Natural killer cell (primary cell): ENCODE measurements at places on chromosomes 13 and 19. TPM values are rescaled to one million over a fixed set of nuclear protein-coding genes. Genes with fewer than 3 reads are reported as not detected.

The MEF2B gene
- 5.6 TPM for total RNA-seq

GRCh38 chr19:55116859-55117662, at the start of gene PPP1R12C:
Gene PPP1R12C, minus strand, starts transcription at chr19:55117637. Its CDS starts 94 bp downstream, at chr19:55117543.
- DNase-seq: no peak

DNA sequence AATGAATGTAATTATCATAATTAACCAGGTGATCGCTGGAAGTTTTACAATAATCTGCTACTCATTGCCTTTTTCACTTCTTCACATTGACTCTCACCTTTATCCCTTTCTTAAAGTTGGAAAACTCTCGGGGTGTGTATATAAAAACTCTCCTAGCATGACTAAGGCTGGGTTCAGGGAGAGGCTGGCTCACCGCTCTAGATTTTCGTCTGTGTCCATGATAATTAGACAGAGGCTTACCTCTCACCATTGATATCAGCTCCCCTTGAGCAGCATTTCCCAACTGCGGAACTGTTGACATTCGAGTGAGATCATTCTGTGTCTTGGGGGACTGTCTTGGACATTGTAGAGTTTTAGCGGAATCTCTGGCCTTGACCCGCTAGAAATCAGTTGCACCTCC, 39.4 kb downstream of the NFIX start:
- no peak for DNase-seq

DNA sequence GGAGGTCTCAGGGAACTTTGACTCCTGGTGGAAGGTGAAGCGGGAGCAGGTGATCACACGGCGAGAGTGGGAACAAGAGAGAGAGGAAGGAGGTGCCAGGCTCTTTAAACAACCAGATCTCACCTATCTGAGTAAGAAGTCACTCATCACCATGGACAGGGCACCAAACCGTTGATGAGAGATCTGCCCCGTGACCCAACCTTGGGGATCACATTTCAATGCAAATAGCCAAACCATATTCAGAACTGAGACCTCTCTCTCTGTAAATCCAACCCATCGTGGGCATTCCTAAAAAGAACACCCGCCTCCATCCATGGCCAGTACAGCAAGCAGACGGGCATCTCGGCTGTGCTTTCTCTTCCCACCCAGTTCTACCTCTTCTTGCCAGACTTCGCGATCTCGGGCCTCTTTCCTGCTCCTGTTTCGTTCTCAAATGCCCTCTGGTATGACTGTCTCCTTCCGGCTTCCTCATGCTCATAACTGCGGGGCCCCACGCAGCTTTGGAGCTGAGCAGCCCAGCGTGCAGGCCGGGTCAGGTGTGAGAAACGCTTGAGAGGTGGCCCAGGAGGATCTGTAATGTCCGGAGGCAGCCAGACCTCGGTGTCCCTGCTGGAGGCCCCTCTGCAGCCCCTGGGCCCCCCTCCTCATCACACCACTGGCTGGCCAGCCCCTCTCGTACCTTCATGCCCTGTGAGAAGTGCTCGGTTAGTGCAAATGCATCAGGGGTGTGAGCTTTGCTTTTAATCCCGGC, 97.0 kb upstream of the GPR183 start:
- DNase-seq: no peak

The JAK3 gene
- 72.1 TPM for total RNA-seq

The MBD3L2 gene
- not detected for total RNA-seq

The HAUS5 gene
- 26.4 TPM for total RNA-seq

- DNase-seq: no peak
Measured at GRCh38 chr19:4121815-4122214, 2.1 kb downstream of the MAP2K2 start.

DNA sequence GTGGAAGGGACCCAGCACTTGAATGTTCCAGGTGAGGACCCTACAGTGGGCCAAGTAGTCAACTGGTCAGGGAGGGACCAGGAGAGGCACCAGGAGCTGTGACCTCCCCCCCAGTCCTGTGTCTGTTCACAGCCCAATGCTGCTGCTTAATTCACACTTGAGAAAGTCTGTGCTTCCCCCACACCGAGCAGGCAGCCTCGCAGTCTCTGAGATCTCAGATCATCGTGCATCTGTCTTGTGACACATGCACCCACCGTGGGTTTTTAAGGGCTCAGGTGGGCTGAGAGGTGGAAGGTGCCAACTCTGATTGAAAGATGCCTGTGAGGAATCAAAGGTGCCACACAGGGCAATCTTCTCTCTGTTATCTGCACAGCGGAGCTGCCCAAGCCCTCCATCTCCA, 6.2 kb downstream of the CEACAM5 start:
- no peak for DNase-seq

The LGALS4 gene
- total RNA-seq: 4.8 TPM

The CEACAM21 gene
- 33.6 TPM for total RNA-seq

The POMP gene
- total RNA-seq: 33.0 TPM

DNA sequence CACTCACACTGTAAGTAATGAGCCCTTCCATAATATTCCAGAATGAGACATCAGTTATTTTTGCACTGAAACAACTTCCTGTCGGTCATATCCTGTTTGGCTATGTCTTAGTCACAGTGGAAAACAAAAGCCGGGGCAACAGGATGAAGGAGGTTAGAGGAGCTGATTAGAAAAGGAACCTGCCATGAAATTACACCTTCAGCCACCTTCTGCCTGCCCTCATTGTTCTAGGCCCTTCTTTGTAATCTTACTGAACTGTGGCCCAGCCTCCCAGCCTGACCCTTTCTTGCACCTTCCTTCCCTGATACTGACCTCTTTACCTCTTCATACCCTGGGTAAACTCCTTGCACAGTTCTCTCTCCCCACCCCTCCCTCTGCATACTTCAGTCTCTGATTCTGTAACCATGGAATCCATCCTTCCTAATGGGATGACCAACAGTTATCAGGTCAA, 67.3 kb downstream of the DOCK9 start:
- DNase-seq: peak; percentile 52

GRCh38 chr13:39699274-39699673, 43.8 kb downstream of the COG6 start:
- no peak for DNase-seq

DNA sequence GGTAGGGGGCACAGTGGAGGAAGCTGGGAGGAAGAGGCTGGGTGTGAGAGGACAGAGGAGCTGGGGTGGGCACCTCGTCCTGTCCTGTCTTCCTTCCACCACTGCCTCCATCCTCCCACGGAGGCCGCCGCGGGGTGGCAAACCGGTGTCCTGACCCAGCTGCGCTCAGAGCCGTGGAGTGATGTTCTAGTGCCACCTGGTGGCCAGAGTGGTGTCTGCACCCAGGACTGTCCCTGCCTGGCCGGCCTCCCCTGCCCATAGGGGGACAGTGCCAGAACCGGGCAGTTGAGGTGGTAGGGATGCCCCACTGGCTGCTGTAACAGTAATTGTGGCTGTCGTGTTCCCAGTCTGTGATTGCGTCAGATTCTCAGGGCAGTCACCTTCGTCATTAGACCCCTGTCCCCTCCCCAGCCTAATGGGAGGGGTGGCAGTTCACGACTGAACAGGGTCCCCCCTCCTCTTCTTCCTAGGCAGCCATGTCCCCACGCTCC, 11.1 kb upstream of the ARRDC2 start:
- peak; percentile 93 for DNase-seq

The ZFP82 gene
- total RNA-seq: 2.3 TPM

DNA sequence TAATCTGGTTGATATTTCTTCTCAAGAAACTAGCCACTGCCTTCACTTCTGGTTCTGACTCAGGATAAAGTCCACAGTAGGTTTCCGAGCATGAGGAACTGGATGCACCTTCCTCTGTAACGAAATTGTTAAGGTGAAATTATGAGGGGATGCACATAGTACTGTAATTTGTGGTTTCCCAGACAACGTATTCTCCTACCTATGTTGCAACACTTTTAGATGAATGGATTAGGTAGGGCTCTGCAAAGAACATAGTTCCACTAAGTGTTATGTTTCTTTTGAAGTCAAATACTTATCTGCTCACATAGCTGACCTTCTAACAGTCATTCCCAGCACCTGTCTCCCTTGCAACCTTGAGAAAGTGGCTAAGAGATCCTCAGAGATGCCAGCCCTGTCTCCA, 5.7 kb upstream of the ZC3H13 start:
- DNase-seq: no peak

The CYP4F2 gene
- not detected for total RNA-seq

The SYT5 gene
- total RNA-seq: 5.3 TPM

The MAMSTR gene
- 0.56 TPM for total RNA-seq

GRCh38 chr13:101714195-101714594, 261.7 kb downstream of the ITGBL1 start:
- DNase-seq: no peak

GRCh38 chr19:41699231-41699967, 9.0 kb upstream of the CEACAM5 start:
- DNase-seq: no peak

GRCh38 chr13:109781384-109782065, 4.9 kb downstream of the IRS2 start:
- DNase-seq: no peak

DNA sequence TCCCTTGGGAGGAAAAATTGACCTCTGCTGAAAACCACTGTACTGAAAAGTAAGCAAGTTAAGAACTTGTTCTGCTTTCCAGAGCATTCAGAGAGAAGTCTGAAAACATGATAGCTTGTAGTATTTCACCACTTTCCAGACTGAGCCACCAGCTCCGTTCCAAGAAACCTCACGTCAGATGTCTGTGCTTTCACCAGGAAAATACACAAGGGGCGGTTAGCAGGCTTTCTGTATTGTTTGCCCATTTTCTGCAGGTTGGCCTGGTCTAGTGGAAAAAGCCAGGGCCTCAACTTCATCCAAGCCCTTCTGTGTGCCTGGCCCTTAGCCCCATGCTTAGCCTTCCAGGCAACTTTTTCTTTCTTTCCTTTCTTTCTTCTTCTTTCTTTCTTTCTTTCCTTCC, 36.4 kb downstream of the RXFP2 start:
- DNase-seq: no peak

DNA sequence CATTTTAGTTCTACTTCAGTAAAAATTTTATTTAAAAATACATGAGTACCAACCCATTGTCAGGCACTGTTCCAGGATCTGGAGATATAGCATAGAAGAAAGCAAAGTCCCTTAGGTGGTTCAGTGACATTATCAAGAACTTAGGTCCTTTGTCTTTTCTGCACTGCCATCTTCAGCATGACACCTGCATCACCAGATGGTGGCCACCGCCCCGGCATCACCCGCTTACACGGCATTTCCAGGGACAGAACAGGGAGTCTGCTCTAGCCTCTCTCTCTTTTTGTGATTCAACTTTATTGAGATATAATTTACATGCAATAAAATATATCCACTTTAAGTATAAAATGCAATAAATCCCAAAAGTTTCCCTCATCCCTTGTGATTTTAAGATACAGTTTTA, 23.5 kb downstream of the DYRK1B start:
- DNase-seq: no peak

DNA sequence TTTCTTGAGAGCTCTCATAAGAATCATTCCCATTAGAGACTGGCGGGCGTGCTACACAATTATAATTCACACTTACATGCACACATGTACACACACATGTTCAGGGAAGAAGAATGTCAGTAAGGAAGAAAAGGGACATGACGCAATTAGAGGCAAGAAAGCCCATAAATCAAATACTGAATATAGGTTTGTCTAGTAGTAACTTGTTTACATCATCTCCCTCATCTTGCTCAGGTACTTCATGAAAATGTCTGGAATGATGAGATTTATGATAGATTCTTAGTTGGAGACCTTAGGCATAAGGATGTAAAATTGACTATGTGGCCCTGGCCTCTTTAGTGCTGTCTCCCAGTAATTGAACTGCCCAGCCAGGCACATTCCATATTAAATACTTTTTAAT, 628.0 kb upstream of the PCDH20 start:
- DNase-seq: no peak

DNA sequence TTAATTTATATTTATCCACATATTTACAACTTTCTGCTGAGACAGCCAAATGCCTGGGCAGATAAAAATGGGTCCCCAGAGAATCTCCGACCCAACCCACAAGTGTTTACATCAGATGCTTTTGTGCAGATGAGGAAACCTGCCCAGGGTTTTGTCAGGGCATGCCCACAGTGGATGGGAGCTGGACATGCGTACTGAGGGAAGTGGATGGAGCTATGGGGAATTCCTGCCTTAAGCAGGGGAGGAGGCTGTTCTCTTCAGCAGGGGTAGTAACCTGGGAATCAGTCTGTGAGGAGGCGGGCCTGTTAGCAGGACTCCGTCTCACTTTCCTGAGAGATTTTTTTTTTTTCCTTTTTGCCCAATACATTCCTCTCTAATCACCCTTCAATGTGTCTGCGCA, 122.9 kb downstream of the RFC3 start:
- DNase-seq: no peak

The OCEL1 gene
- total RNA-seq: 37.0 TPM

The SHANK1 gene
- 0.05 TPM for total RNA-seq

The RPL28 gene
- total RNA-seq: 1,704 TPM

- DNase-seq: peak; percentile 27
Measured at GRCh38 chr19:3699741-3700241, 477 bp downstream of the PIP5K1C start.

- no peak for DNase-seq
Measured at GRCh38 chr13:36673352-36673751, 468 bp upstream of the SERTM1 start.

DNA sequence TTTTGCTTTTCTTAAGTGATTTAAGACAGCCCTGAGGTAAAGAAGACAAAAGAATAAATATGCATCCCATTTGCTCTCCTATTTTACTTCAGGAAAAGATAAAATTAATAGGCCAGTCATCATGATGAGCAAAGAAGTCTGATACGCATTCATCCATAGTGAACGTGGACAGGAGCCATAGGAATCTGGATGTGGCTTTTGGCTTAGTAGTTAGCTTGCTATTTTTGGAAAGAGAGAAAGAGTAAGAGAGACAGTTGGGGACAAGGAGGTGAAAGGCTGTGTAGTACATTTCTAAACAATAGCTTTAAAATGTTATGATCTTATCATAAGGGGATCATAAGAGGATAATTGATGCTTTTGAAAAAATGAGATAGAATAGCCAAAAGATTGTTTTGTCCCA, 545.2 kb downstream of the IRS2 start:
- DNase-seq: no peak

- no peak for DNase-seq
Measured at GRCh38 chr13:29594303-29594709, 1.2 kb downstream of the SLC7A1 start.

- DNase-seq: no peak
Measured at GRCh38 chr19:6694147-6694815, 24.3 kb upstream of the TNFSF14 start.

GRCh38 chr13:59043016-59043415, 1120.7 kb downstream of the DIAPH3 start:
- DNase-seq: no peak

The GNG7 gene
- total RNA-seq: 1.5 TPM

- DNase-seq: peak; percentile 88
Measured at GRCh38 chr19:47608969-47609905, at the start of gene BICRA. Gene BICRA, plus strand, starts transcription at chr19:47609134. Its CDS starts 64,441 bp downstream, at chr19:47673575.

The FXYD5 gene
- 270 TPM for total RNA-seq

- DNase-seq: no peak
Measured at GRCh38 chr13:24161010-24161775, 673 bp downstream of the SPATA13 start.
